Common myeloid progenitor, CD34-positive (primary cell): ENCODE measurements at places on chromosomes 4 and X.

GRCh38 chrX:115054876-115055275 is 37.5 kb upstream of the IL13RA2 start:
- DNase-seq = no peak

DNA sequence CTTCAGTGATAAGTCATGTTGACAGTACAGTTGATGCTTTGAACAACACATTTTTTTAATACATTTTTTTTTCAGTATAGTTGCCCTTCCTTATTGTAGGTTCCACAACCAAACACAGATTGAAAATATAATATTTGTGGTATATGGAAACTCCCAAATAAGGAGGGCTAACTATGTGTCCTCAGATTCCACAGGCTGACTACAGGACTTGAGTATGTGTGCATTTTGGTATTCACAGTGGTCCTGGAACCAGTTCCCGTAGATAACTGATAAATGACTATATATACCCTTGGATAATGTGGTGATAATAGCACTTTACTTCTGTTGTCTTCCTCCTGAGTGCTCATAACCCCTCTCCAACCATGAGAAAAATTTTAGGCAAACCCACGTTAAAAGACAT is 111.6 kb upstream of the NUDT6 start:
- DNase-seq = no peak

- peak; percentile 78 for DNase-seq
These were observed 4.9 kb downstream of the PRDM8 start for GRCh38 chr4:80202190-80202711.

DNA sequence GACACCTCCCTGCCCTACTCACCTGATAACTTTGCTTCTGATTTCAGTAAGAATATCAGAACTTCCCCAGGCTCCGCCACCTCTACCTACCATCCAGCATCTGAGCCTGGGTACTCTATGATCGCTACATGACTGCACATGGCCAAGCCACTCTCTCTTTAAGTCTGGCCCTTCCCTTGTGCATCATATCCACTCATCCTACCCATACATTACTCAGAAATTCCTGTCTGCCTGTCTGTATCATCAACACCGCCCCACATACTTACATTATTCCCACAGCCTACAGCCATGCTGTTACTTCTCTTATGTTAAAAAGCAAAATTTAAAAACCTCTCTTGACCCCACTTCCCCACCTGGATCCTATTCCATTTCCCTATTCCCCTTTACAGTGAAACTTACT is 84.7 kb downstream of the SCD5 start:
- no peak for DNase-seq
